SK-N-SH treated with all-trans-retinoic acid at 6 μM for 48 hours (cell line): ENCODE measurements at places on chromosomes 5 and 9.

DNA sequence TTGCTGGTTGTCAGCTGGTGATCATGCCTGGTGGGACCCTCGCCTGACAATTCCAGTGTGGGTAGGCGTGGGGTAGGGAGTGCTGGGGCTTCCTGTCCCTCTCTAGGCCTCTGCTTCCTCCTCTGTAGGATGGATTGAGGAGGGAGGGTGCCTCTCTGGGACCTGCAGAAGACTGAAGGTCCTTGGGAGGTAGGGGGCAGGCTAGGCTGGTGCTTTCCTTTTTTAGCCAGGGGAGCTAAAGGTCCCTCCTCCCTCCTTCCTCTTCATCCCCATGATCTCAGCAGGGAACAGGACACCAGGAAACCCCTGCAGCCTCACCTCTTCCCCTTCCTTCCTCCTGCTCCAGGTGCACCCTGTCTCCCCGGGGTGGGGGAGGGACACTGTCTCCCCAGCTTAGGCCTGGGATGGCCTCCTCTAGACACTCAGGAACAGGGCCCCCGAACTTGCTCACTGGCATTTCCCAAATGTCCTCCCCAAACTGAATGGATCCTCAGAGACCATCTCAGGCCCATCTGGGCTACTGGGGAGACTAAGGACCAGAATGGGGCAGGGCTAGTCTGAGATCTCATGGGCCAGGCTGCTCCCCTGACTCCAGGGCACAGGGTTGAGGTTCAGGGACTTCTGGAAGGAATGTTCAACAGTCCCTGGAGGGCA is 8.4 kb downstream of the SH2D3C start:
- no peak for ATAC-seq

DNA sequence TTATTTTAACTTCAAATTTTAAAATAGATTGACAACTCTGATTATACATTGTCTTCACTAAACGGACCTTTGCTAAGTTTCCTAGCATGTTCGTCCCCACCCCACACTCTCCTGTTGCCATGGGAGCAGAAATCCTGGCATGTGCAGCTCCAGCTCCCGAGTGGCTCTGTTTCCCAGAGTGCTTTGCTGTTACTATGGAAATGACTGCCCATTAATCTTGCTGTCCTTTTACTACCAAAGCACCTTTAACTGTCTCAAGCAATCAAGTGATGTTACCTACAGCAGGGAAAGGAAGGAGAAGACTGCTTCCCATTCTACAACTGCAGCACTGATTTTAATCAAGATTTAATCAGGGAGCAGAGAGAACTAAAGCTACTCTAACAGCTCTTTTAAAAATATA is 212.0 kb upstream of the KIF2A start:
- ATAC-seq = peak; percentile 81

DNA sequence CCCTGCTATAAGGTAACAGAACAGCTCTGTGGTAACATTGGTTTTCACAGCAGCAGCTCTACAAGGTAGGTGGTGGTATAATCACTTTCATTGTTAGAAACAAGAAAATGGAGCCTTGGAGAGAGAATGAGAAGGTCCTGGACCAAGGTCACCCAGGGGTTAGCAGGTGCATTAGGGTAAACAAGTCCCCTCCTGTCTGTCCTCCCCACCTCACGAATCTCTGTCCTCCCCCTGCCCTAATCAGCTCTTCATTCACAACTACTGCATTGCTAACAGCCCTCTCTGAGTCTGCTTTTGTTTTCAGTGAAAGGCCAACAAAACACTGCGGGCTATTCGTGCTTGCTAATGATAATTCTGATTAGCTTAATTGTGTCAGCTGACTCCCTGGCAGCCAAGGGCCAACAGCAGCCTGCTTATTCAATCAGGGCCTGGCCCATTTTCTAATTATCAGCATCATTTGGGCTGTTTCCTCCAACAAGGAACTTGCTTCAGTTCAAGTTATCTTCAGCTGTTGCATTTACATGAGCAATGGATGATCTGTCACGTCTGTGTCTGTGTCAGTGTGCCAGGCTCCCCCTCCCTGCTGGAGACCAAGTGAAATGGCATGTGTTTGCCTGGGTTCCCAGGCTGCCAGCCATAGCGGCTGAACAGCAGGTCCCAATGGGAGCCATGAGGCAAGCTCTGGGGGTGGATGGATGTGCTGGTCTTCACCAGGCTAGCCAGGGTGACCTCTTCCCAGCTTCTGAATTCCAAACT is 56.7 kb upstream of the EQTN start:
- ATAC-seq = peak; percentile 15; the same call in 2 of the 3 replicates

- ATAC-seq = peak; percentile 77
Observed at GRCh38 chr5:35198075-35198474, 32.2 kb downstream of the PRLR start.

GRCh38 chr9:35727676-35728040 is 4.3 kb downstream of the TLN1 start:
- ATAC-seq = no peak

GRCh38 chr5:96248131-96248530 is 184.9 kb downstream of the PCSK1 start:
- ATAC-seq = no peak

DNA sequence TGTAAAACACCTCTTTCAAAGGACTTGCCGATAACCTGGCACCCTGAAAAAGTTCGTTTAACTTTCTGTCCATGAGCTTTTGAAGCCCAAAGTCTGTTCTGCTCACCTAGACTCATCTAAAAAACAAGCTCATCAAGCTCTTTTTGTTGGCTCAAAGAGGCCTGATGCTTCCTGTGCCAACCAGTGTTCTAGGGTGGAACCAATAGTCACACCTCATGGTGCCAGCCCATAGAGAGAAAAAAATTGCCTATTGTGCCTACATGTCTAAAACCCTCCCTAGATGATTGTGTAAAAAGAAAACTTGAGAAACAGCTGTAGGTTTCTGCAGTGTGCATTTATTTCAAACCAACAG is 4.7 kb downstream of the SH3RF2 start:
- ATAC-seq = no peak

- no peak for ATAC-seq
Observed at GRCh38 chr5:153797484-153797883, 241.2 kb downstream of the FAM114A2 start.

DNA sequence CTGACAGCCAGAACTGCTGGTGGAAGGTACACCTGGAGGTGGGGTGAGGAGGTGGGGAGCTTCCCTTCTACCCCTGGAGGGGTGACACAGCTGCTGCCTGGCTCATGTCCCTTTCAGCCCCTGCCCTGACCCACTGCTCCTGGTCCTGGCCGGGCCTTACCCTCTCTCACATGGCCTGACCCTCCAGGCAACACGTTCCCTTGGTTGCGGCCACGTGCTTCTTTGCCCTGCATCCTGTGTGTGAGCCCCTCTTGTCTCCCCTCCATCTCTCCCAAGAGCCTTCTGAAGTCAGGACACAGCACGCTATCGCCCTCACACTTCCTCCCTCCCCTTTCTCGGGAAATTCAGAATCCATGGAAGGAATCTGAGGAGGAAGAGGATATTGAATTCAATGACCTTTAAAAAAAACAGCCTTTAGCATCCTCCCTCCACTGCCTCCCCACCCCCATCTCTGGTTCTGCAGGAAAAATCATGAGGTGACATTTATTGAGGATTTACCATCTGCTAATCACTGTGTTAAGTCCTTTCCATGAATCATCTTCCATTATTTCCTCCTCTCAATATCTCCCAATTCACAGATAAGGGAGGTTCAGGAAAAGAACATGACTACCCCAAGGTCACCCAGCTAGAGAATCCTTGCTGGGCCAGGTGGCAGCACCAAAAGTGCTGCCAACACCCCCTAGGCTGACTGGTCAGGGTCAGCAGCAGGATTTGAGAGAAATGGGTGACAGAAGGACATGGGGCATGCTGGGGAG is 8.3 kb downstream of the AQP3 start:
- no peak for ATAC-seq

GRCh38 chr5:141211-141610 is 49.2 kb downstream of the PLEKHG4B start:
- ATAC-seq = no peak

DNA sequence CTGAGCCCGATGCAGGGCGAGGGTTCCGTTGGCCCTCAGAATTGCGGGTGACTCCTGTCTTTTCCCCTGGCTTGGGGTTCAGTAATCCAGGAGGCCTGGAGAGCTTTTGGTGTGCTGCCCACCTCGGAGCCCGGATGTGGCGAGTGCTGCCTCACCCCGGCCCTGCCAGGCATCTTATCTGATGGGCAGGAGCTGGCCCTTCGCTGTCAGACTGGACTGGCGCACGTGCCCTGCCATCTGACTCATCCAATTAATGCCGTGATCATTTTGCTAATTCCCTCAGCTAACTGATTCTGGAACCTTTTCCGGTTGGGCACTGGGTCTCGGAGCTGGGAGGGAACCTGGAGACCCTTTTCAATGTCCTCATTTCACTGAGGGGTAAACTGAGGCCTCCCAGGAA is 34.6 kb downstream of the RXRA start:
- ATAC-seq = peak; percentile 64

GRCh38 chr5:42949348-42950115 is 90.6 kb downstream of the ANXA2R start:
- peak; percentile 66 for ATAC-seq

DNA sequence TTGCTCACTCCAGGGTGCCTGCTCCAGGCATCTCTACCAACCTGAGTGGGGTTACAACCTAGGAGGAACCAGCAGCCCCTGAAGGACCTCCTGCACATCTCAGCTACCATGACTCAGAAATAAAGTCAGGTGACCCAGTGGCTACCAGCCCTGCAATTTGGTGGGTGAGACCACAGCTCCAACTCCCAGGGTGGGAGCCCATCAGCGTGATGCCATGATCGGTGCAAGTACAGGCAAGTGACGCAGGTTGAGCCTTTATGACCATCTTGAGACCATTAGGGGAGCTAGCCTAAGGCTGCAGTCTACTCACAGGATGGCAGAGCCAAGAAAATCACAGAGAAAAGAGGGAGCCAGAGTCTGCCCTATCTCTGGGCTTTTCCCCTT is 8.6 kb downstream of the SEPTIN8 start:
- no peak for ATAC-seq

DNA sequence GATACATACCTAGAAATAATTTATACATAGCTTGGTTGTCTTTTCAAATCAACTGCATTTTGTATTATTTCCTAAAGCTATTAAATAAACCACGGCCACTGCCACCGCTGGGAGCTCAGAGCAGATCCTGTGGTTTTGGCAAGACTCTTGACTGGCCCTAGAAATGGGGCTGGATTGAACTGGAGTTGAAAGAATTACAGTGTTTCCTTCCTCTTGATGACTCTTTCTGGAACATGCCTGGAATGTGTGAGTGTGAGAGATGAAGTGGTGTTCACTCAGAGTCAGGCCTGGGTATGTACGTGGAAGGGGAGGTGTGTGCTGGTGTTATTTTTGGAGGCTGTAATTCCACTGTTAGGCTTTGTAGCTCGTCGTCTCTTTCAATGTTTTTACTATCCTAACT is 45.9 kb downstream of the TEK start:
- peak; percentile 91 for ATAC-seq

- no peak for ATAC-seq
Observed at GRCh38 chr5:54049144-54049543, 261.2 kb downstream of the ARL15 start.

DNA sequence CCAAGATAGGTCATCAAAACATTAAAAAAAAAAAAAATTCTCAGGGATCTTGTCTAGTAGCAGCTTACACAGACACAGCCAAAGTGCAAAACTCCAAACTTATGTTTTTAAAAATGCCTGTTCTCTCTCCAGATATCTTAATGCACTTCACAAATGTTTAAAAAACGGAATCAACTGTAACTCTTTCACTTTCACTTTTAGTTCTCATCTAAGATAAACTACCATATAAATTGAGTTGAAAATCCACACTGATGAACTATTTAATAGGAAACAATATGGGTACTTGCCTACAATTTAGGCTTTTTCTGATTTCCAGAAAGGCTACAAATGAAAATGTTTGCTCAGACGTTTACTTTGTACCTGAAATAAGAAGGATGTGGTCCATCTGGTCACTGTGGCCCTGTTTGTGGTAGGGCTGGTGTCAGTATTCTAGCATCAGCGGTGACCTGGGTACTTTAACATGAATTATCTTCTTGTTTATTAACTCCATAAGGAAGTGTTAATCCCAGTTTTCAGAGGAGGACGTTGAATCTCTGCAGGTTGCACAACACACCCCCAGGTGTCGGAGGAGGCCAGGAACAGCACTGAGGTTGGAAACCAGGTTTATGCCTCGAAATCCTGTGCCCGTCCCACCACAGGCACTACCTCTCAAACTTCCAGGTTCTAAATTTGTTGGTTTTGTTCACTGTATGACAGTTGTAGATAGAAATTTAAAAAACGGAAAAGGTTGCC is 13.3 kb upstream of the LPCAT1 start:
- ATAC-seq = no peak

GRCh38 chr9:105854026-105854782 is 159.9 kb downstream of the TMEM38B start:
- ATAC-seq = no peak

DNA sequence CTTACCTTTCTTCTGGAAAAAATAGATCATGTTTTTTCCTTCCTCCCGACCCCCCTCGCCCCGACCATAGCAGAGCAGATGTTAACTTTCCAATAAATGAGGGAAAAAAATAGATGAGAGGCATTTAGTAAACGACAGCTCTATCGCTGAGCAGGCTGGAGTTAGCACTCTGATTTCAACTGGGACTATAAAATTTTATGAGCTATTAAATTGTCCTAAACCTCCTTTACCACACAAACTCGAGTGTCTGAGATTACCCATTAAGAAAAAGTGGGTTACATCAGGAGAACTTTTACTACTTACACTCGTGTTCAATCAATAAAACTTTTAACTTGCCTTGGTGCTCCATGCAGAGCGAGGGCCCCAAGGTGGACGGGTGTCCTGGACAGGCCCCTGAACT is 59.8 kb upstream of the RNU6ATAC start:
- no peak for ATAC-seq

DNA sequence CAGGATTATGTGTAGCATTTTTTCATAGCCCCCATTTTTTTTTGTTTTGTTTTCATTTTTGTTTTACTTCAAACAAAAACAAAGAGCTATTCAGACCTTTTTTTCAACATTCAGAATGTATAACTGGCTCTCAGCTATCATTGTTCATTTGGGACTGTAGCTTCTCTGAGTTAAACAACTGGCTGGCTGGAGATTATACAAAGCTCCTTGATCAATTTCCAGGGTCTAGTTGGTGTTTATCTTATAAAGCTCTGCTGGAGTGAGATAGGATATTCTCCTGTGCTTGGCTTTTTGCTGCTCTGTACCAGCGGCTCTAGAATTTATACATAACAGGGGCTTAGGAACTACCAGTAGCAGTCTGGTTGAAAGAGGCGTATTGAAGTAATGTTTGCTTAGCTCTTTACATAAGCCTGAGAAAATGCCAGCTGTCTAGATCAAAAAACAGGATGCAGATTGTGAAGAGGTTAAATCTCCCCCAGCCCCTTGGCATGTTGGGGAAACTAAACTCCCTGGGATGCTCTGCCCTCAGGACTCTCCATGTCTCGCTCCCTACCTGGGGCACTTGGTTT is 15.2 kb downstream of the GARNL3 start:
- no peak for ATAC-seq

DNA sequence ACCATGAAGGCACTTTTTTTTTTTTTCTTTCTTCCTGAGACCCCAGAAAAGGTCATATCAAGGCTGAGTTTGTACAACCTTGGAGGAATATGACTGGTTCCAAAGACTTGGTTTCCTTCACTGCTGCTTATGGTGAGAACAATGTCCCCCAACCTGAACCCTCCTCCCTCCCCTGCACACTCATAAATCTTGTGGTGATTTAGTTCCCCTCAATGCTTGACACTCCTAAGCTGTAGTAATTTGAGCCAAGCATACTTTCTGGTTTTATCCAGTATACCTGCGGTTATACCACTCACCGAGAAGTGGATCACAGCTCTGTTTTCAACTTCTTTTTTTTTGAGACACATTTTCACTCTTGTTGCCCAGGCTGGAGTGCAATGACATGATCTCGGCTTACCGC is 149.9 kb upstream of the KLF4 start:
- ATAC-seq = no peak

- no peak for ATAC-seq
Observed at GRCh38 chr5:91158011-91158410, 225.1 kb downstream of the ARRDC3 start.

- no peak for ATAC-seq
Observed at GRCh38 chr5:174624733-174625522, 99.5 kb upstream of the MSX2 start.
